Camera-type eye (tissue), 1 donor: ENCODE measurements at places on chromosomes 3 and 15. TPM values are rescaled to one million over a fixed set of nuclear protein-coding genes. Genes with fewer than 3 reads are reported as not detected.

The BBX gene
- total RNA-seq, result 105 TPM

The RLBP1 gene
- 102 TPM for total RNA-seq

The SPTBN5 gene
- 7.1 TPM for total RNA-seq

The TRIM59 gene
- total RNA-seq, result 25.6 TPM

The TPRG1 gene
- 0.49 TPM for total RNA-seq

The CFAP91 gene
- total RNA-seq, result 7.3 TPM

The ESYT3 gene
- 3.6 TPM for total RNA-seq

The AADAC gene
- total RNA-seq, result not detected

The ISLR gene
- total RNA-seq, result 61.2 TPM

The GRAMD2A gene
- total RNA-seq, result 0.66 TPM

The C3orf85 gene
- total RNA-seq, result not detected

The SST gene
- total RNA-seq, result not detected

The SLC28A1 gene
- total RNA-seq, result 0.16 TPM

The SLC7A14 gene
- total RNA-seq, result 4.5 TPM

The TF gene
- 1,294 TPM for total RNA-seq

The B3GNT5 gene
- total RNA-seq, result 15.2 TPM

The POPDC2 gene
- total RNA-seq, result 2.4 TPM

The PPM1L gene
- 58.1 TPM for total RNA-seq

The GPR62 gene
- total RNA-seq, result 0.27 TPM

The KCNAB1 gene
- total RNA-seq, result 23.5 TPM

The BSN gene
- 14.3 TPM for total RNA-seq

The PLA2G4F gene
- total RNA-seq, result 0.99 TPM

The MAP3K13 gene
- 69.7 TPM for total RNA-seq

The TRIM71 gene
- total RNA-seq, result 9.7 TPM

The C2CD4B gene
- 5.7 TPM for total RNA-seq

The ZNF80 gene
- total RNA-seq, result not detected

The RGMA gene
- 13.7 TPM for total RNA-seq

The EIF4E3 gene
- 17.3 TPM for total RNA-seq

The BLM gene
- 5.5 TPM for total RNA-seq

The SCG5 gene
- total RNA-seq, result 42.4 TPM

The VPS33B gene
- total RNA-seq, result 10.7 TPM

The TMEM212 gene
- not detected for total RNA-seq

The ANKUB1 gene
- total RNA-seq, result not detected

The GUCA1C gene
- 14.0 TPM for total RNA-seq

The TXNRD3 gene
- total RNA-seq, result 15.3 TPM

The TRIM42 gene
- total RNA-seq, result not detected

The NEK11 gene
- total RNA-seq, result 17.9 TPM

The FAM3D gene
- total RNA-seq, result 6.4 TPM

The SLC2A2 gene
- total RNA-seq, result not detected

The GOLGA8R gene
- total RNA-seq, result 10.7 TPM

The ITGA11 gene
- total RNA-seq, result 13.7 TPM

The PRR20G gene
- total RNA-seq, result not detected

The SPRED1 gene
- total RNA-seq, result 48.4 TPM

The MB21D2 gene
- total RNA-seq, result 17.7 TPM

The WDR93 gene
- total RNA-seq, result 0.66 TPM

The PP2D1 gene
- total RNA-seq, result not detected

The NEK4 gene
- total RNA-seq, result 64.3 TPM

The CDC25A gene
- 4.6 TPM for total RNA-seq

The ALPK3 gene
- 11.1 TPM for total RNA-seq
